ENCODE measurements at places on chromosomes 7 and 10.
A peak's percentile ranks its signal among the peaks of the same experiment; 100 is the strongest.

DNA sequence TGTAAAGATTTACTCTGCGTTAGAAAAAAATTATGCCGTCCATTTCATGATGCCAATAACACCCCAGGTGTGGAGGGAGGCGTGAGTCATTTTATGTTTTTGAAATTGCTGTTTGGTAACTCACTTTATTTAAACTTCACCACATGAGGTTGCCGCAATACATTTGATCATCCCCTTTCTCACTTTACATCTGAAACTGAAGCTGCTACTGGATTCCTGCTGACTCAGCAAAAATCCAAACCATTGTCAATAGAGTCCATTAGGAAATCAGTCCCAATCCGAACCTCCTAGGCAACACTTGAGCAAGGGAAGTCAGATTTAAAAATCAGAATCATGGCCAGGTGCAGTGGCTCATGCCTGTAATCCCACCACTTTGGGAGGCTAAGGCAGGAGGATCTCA lies 136.6 kb upstream of the SVIL start:
- no peak for DNase-seq

GRCh38 chr7:104550362-104550761 lies 222.0 kb downstream of the LHFPL3 start:
- no peak for DNase-seq

DNA sequence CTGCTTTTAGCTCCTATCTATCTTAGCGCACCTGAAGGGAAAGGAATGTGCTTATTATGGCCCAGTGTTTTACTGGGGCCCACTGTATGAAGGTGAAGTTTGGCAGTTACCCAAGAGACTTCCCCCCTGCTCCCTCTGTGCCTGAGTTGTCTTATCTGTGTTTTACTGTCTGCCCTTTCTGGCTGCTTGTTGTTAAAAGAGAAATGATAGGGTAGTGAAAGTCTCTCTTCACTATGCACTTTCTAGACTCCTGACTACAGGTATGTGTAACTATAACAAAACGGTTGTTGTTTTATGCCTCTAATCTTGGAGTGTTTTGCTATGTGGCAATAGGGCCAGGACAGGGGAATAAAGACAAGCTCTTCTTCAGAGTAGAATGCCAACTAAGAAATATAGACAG lies 326.9 kb downstream of the KIF20B start:
- DNase-seq, result no peak

GRCh38 chr10:97827702-97828291 lies 21.8 kb upstream of the GOLGA7B start:
- DNase-seq, result peak; percentile 65

GRCh38 chr7:158378978-158379377 lies 208.6 kb downstream of the PTPRN2 start:
- no peak for DNase-seq

DNA sequence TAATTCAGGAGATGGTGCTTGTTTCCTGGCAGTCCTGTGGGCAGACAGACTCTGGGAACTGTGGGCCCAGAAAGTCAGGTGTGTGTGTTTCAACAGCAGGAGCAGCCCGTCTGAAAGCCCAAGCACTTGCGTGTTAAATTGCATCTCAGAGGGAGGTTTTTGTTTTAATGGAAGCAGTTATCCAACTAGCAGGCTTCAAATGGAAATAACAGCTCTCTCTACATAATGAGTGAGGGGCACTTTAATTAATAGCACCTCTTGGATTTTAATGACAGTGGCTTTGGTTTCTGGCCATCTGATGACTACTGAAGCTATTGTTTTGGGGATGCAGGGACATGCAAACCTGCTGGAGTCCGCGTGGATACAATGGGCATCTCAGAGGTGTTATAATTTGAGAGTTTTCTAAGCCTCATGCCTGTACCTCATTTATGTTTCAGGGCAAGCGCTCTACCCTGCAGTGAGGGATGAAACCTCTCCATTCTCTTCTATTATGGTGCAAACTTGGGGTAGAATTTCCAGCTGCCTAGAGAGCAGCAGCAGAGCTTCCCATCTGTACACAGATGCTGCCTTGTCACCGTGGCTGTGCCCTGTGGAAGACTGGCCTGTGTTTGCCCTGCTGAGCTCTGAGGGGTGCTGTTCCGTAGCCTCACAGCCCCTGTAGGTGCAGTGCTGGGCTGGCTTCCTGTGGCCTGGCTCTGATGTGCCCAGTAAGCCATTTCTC lies 206.6 kb upstream of the GPR26 start:
- DNase-seq, result no peak

Data from thyroid gland (tissue), 4 donors.